ENCODE measurements at places on chromosomes 2 and 18. TPM values are rescaled to one million over a fixed set of nuclear protein-coding genes. Genes with fewer than 3 reads are reported as not detected.

DNA sequence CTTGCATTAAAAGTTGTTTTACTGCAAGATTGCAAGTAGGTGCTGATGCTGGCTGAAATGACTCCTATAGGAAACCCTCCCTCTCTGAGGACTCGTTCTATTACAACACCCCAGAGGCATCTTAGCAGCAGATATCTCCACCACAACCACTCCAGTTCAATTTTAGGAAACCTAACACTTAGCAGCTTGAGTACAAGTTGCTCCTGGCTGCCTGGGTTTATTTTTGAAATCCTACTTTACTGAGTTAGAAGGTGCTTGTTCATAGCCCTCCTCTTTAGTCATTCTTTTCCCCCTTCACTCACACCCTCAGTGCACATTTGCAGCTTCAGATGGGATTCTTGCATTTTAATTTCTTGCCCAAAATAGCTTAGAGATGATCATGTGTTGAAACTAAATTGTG lies 111.5 kb downstream of the MTCL1 start:
- DNase-seq, result no peak

- no peak for DNase-seq
These were observed 318.7 kb downstream of the CYP26B1 start for GRCh38 chr2:71829008-71829407.

- no peak for DNase-seq
These were observed 55.5 kb downstream of the EMILIN2 start for GRCh38 chr18:2902327-2902726.

DNA sequence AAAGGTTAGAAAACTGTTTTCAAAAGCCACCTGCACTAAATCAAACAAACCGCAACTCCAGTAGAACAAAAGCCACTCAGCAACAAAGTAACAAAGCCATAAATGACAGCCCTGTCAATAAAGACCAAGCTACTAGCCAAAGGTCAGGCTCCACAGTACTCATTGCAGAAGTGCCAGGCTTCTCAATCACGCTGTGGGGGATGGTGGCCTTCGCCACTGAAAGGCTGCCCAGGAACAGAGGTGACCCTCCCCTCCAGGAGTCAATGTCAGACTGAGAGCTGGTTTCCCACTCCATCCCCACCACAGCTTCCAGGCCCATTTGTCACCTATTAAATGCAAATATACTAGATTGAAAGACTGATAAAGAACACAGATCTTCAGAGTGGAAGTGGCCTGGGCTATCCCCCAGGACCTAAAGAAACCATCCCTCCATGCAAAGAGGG lies 5.9 kb downstream of the ATP8B1 start:
- no peak for DNase-seq

- DNase-seq, result no peak
These were observed 93.1 kb downstream of the RHOB start for GRCh38 chr2:20539776-20540586.

DNA sequence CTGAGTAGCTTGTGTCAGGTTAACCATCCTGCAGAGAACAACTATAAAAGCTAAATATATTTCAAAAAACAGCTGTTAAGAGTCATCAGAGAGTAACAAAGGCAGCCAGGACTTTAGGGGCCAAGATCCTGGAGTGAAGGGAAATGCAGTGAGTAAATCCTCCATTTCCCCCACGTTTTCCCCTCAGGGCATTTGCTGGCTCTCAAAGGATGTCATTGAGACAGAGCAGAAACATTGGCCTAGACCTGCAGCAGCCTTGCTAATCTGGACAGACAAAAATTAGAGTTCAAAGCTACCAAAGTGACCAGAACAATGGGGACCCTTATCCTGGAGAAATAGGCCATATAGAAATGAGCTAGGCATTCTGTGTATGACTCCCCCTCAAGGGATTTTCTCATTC lies 21.1 kb upstream of the KLHL29 start:
- no peak for DNase-seq

DNA sequence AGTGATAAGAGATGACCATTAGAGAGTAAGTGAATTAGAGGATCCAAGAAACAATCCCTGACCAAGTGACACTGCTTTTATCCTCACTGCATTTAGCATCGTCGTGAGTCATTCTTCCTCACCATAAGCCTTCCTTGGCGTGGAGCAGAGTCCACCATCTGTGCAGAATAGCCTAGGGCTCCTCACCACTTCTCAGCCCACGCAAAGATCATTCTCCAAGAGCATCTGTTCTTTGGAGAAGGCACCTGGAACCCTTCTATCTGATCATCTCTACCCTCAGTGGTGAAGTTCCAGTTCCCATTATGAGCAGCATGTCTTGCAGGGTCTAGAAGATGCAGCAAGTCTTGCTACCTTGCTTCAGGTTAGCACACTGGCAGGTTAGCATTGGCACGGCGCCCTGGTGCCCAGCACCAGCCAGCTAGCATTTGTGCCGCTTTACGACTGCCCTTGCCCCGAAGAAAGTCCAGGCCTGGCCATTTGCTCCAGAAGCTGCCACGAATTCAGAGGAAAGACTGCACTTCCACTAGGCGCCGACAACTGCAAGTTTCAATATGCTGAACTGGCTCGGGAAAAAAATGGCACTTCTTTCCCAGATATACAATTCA lies 225.8 kb downstream of the TTC32 start:
- no peak for DNase-seq

- no peak for DNase-seq
These were observed 33.5 kb downstream of the SOWAHC start for GRCh38 chr2:109647636-109648035.

DNA sequence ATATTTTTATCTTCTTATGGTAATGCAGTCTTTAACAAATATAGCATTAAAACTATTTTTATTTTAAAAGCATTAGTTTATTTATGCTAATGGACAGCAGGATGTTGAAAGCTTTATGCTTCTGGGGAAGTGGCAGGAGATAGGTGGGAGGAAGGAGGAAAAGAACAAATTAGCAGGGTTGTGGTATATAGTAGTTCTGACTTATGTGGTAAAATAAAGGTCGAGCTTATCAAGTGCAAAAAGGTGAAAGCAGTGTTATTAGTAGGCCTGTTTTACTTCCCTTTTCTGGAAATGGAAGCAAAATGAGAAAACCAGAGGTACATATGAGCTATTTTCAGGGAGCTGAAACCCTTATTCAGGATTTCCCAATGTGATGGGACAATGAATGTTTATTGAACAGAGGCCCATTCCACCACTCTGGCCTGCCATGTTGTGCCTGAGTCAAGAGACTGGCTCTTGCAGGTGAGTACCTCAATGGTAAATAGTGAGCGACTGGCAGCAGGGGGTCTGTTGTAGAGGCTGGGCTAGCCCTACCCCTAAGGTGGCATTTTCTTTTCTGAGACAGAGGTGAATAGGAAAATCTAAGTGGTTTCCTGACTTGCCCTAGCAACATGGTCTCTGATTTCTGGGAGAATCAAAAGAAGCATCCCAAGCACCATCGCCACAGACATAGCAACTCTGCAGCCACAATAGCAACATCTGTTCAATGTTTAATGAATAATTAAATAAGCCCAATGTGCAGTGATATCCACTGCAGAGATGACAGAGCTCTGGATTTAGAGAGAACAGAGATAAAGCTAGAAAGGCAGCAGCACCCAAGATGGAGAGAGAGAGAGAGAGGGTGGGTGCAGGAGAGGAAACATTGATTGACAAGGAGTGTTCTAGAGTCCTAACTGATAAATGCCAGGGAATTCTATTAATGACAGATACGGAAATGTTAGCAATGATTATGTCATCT lies 119.7 kb downstream of the UPP2 start:
- no peak for DNase-seq

- DNase-seq, result no peak
These were observed 780.8 kb upstream of the GCFC2 start for GRCh38 chr2:76491503-76491902.

DNA sequence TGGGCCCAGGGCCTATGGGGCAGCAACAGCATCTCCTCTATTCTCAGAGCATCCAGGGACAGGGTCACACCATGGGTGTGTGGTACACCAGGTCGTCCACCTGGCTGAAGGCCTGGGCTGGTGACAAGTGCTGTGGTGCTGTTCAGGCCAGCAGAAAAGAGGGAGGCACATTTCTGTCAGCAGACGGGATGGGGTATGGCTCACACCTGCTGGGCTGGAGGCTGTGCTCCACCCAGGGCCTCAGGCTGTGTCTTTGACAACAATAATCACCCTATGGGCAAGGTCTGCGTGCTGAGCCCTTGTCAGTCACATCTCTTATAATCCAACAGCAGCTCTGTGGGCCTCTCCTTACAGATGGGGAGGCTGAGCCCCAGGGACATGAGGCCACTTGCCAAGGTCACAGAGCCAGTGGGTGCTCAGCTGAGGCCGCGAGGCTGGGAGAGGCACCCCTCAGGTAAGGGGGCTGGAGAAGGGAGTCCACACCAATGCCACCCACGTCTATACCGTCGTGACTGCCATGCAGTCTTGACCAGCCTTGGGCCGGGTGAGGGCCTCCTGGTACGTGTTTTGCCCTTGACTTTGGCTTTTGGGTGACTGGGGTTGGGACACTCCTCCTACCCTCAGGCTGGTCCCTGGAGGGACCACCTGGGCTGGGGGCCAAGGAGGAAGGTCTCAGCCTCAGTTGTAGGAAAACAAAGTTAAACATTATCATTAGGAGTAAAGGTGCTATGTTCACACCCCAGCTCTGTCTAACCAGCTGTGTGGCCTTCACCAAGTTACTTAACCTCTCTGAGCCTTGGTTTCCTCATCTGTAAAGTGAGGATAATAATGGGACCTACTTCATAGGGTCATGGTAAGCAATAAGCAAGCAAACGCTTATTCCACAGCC lies 5.6 kb upstream of the HS6ST1 start:
- DNase-seq, result no peak

- no peak for DNase-seq
These were observed 7.9 kb downstream of the SF3B1 start for GRCh38 chr2:197426723-197427603.

- DNase-seq, result no peak
These were observed 159.9 kb downstream of the PIEZO2 start for GRCh38 chr18:10989486-10989885.

DNA sequence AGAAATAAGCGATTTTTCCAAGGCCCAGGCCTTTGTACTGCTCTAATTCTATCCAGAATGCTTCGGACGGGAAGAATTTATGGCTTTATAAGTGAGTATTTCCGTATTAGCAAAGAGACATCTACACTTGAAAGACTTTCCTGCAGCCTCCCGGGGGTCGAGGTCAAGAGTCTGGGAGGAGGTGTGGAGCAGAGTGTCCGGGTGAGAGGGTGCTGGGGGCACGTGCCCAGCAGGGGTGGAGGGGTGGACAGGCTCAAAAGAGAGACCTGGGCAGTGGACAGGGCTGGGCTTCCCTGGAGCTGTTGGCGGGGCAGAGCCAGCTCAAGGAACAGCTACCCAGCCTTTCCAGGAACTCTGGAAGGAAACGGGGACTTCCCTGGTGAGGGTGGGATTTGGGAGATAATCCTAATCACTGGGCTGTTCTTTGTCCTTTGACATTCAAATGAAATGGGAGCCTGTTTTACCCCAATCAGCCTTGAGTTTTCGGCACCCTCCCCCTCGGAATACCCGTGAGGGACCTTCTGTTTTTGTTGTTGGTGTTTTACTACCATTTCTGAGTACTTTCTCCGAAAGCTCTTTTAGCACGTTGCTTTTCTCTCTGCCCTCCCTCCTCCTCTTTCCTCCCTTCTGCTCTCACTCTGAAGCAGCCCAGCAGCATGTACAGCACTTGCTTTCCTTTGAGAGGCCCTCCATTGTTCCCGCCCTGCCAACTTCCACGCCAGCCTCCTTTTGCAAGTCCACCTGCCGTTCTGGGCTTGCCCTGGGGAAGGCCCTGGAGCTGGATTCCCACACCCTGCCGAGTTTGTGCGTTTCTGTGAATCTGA lies 164.7 kb downstream of the AGAP1 start:
- DNase-seq, result no peak

GRCh38 chr18:26963292-26963691 lies 97.8 kb upstream of the AQP4 start:
- no peak for DNase-seq

- no peak for DNase-seq
These were observed 91.7 kb upstream of the TFCP2L1 start for GRCh38 chr2:121376535-121377250.

DNA sequence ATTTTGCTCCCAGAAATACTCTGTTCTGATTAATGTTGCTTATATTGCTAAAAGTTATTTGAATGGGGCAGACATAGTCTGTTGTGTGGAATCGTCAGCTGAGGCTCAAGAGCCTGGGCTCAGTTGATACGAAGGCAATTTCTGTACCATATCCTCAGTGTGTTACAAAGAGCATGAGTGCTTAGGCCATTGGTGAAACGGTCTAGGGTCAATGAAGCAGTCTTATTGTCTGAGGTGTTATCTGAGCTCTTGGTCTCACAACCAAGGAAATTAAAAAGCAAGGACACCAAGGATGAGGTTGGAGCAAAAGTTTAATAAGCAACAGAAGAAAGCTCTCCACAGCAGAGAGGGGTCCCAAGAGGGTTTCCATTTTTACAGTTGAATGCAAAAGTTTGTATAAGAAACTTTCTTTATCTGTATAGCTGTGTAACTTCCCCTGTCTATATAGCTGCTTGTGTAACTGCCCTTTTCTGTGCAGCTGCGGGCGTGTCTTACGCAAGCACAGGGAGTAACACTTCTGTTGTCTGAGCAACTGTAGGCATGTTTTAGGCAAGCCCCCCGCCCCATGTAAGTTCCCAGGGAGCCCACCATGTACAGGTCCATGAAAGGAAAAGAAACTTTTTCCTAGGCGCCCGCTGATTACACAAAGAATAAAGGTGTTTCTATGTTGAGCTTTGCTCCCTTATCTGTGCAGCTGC lies 40.6 kb upstream of the DSC1 start:
- DNase-seq, result no peak

- no peak for DNase-seq
These were observed 21.3 kb downstream of the NBEAL1 start for GRCh38 chr2:203035879-203036470.

DNA sequence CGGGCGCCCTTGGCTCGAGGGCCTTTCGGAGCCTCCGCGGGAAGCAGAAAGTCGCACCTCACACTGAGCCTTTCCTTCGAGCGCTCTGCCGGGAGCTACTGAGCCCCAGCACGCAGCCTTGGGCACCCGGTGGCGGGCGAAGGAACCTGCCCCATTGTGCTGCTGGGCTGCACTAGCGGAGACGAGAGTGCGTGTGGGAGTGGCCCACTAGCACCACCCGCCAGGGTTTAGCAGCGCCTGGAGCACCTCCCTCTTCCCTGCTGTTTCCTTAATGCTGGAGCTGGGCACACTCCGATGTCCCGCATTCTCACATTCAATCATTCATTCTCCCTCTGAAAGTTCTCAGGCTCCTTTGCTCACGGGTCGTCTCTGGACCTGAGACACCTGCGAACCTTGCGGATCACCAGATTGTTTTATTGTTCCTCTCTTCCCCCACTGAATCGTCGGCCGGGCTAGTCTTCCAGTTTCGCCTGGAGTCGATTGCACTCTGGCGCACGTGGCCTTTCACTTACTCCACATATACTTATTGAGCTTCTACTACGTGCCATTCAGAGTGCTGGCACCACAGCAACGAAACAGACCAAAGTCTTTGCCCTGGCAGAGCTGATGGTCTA lies 8.5 kb upstream of the PAX3 start:
- no peak for DNase-seq

The CRYGC gene
- total RNA-seq, result not detected

The PGAP1 gene
- 33.3 TPM for total RNA-seq

The IL1F10 gene
- total RNA-seq, result not detected

The EMX1 gene
- total RNA-seq, result not detected

The AP1S3 gene
- total RNA-seq, result 10.7 TPM

The PFN4 gene
- 0.32 TPM for total RNA-seq

The RMDN2 gene
- 1.2 TPM for total RNA-seq

Measured in activated naive CD4-positive, alpha-beta T cell treated with anti-CD3 and anti-CD28 coated beads for 36 hours (primary cell).